ENCODE measurements at places on chromosomes 4 and X. TPM values are rescaled to one million over a fixed set of nuclear protein-coding genes. Genes with fewer than 3 reads are reported as not detected.

MID1 gene
- 13.0 TPM for total RNA-seq

AADAT gene
- 5.6 TPM for total RNA-seq

FAM13A gene
- total RNA-seq = 9.8 TPM

SPIN2A gene
- total RNA-seq = 0.16 TPM

TMEM255A gene
- 4.6 TPM for total RNA-seq

HPGDS gene
- not detected for total RNA-seq

KLKB1 gene
- not detected for total RNA-seq

SCLT1 gene
- total RNA-seq = 15.7 TPM

TASL gene
- total RNA-seq = not detected

SCFD2 gene
- 16.2 TPM for total RNA-seq

NEIL3 gene
- total RNA-seq = 17.5 TPM

TLR6 gene
- total RNA-seq = 8.1 TPM

SLC38A5 gene
- total RNA-seq = not detected

PAGE2B gene
- total RNA-seq = not detected

CSN1S1 gene
- not detected for total RNA-seq

NKRF gene
- total RNA-seq = 3.5 TPM

TCEAL5 gene
- not detected for total RNA-seq

KIAA1210 gene
- total RNA-seq = 0.10 TPM

HSFX1 gene
- total RNA-seq = 0.19 TPM

MAGEC2 gene
- total RNA-seq = not detected

GALNT7 gene
- total RNA-seq = 43.2 TPM

SNCA gene
- not detected for total RNA-seq

ZFP92 gene
- total RNA-seq = 2.0 TPM

SHROOM3 gene
- total RNA-seq = 19.0 TPM

PROM1 gene
- 0.02 TPM for total RNA-seq

IL13RA2 gene
- 65.4 TPM for total RNA-seq

MAGEA4 gene
- total RNA-seq = not detected

Data from A172 (cell line).